ENCODE measurements at places on chromosomes 5 and 9. TPM values are rescaled to one million over a fixed set of nuclear protein-coding genes. Genes with fewer than 3 reads are reported as not detected.

The CLTB gene
- 33.8 TPM for total RNA-seq

GRCh38 chr5:35810601-35811000 lies 46.1 kb upstream of the IL7R start:
- H3K27me3 ChIP-seq, result peaks cover 4% of the 10 kb centered on the region
- H3K4me3 ChIP-seq, result no peak overlapping the region
- DNase-seq, result no peak
- no peaks in the 10 kb centered on the region for H3K36me3 ChIP-seq
- no peaks in the 10 kb centered on the region for H3K4me1 ChIP-seq

The OGN gene
- total RNA-seq, result 0.11 TPM

The TRPM6 gene
- total RNA-seq, result 0.78 TPM

- H3K27me3 ChIP-seq, result no peaks in the 10 kb centered on the region
- peaks cover 12% of the 10 kb centered on the region for H3K4me1 ChIP-seq
- H3K36me3 ChIP-seq, result no peaks in the 10 kb centered on the region
- H3K4me3 ChIP-seq, result no peak overlapping the region
- DNase-seq, result peak; percentile 51
Measured at GRCh38 chr9:75866273-75866871, 24.1 kb upstream of the PCSK5 start.
